Trophoblast cell (in vitro differentiated cells and primary cell): ENCODE measurements at places on chromosomes 1 and 21.

DNA sequence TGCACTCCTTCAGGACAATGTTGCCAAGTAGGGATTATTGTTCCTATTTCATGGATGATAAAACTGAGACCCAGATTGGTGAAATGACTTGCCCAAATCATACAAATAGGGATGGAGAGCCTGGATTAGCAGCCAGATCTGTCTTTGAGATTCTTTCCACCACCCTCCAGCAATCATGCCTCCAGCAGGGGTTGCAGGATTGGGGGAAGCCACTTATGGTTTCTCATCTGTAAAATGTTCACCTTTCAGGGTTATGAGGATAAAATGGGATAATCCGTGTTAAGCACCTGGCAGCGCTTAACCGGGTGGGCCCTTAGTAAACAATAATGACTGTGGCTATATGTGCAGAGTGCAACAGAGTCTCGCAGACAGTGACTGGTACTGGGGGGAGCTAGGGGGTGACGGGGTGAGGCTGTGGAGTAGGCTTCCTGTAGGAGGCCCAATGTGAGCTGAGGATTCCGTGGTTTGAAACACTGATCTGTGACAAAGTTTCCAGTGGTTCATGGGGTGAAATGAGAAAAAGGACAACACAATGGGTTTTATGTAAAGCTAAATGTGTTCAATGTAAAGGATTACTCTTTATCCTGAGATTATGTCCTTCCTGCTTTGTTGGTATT is 33.7 kb upstream of the FOXO6 start:
- DNase-seq, result no peak

GRCh38 chr1:246301553-246302250 is 205.4 kb downstream of the SMYD3 start:
- DNase-seq, result no peak

GRCh38 chr1:162361349-162361748 is 15.3 kb downstream of the SPATA46 start:
- DNase-seq, result no peak

DNA sequence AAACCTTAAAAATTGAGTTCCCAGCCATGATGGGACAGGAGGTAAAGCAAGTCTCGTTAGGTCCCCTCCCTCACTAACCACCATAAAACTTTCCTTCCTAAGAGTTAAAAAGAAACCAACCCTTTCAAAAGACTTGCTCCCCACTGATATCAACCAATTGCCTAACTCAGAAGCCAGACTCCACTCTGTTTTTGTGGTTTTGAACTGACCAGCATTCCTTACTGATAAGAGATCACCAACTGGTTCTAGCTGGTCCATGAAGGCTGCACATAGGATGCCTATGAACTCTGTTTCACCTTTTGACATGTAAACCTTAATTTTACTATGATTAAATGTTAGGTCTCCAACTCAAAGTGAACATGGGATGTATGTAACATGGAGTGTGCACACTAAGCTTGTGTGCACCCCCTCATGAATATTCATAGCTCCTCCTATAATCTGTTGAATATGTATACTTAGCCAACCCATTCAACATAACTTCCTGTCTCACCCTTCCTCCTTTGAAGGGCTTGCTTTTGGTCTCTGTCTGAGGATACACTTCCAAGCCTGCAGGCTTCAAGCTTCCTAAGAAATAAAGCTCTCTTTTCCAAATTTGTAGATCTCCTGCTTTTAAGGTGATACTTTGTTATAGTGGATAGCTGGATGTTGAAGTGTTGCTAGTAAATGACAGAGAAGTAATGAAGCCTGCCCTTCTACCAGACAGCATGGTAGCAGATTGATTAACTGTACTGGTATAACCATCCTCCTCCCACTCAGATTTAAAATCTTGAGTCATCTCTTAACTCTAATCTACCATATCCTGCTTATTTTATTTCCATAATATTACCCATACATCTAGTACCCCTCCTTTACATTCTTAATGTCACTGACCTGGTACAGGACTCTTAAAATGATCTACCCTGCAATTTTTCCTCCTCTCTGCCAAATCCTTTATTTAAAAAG is 95.6 kb downstream of the ZNF644 start:
- peak; percentile 66 for DNase-seq

- DNase-seq, result peak; percentile 92
Measured at GRCh38 chr21:36235058-36235582, 78.5 kb downstream of the DOP1B start.

GRCh38 chr21:42118901-42119300 is 47.8 kb downstream of the UMODL1 start:
- DNase-seq, result no peak

GRCh38 chr1:53625049-53625448 is 113.9 kb downstream of the GLIS1 start:
- DNase-seq, result no peak

- DNase-seq, result no peak
Measured at GRCh38 chr1:31732751-31733289, 29.0 kb upstream of the COL16A1 start.
